Right ventricle myocardium superior (tissue), 1 donor: ENCODE measurements at places on chromosomes 3 and 15. TPM values are rescaled to one million over a fixed set of nuclear protein-coding genes. Genes with fewer than 3 reads are reported as not detected.

- peak; percentile 63 for DNase-seq
These were observed 63.3 kb downstream of the ABTB1 start for GRCh38 chr3:127735767-127736693.

Gene PLA2G4F
- total RNA-seq, result 4.6 TPM

Gene HRG
- total RNA-seq, result not detected

- DNase-seq, result no peak
These were observed 79.3 kb downstream of the ADAMTSL3 start for GRCh38 chr15:83733206-83733605.

GRCh38 chr3:170713653-170714052 lies 127.8 kb upstream of the SLC7A14 start:
- no peak for DNase-seq

Gene DNAJA4
- 79.9 TPM for total RNA-seq

DNA sequence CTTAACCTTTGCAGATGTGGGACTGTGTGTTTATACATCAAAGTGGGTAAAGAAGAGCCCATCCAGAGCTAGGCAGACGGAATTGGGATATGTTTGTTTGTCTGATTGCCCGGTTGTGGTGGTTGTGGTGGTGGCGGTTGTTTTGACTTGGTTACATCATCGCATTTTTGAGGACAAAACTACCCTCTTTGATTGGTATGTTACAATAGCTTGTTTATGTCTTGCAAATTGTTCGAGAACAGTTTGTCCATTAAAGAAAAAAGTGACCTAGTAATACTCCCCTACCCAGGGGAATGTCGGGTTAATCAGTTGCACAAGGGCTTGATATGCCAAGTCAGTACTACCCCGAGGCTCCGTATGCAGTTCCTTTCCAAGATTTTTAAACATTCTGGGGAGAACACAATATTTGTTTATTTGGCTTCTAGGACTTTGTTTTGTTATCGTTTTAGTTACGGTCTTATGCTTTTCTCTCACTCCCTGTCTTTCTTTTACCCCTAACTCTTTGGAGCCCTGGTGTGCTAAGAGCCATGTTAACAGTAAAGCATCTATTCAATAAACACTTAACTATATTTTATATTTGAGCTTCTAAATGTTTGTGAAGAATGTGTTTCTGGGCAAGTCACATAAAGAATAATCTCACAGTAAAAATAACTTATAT lies 315.4 kb downstream of the LPP start:
- no peak for DNase-seq

Gene ZCWPW2
- total RNA-seq, result 2.1 TPM

Gene CDV3
- total RNA-seq, result 145 TPM

GRCh38 chr3:249587-250262 lies 53.2 kb downstream of the CHL1 start:
- DNase-seq, result no peak

GRCh38 chr3:126582311-126582710 lies 23.6 kb upstream of the C3orf22 start:
- DNase-seq, result no peak

Gene CFAP100
- total RNA-seq, result not detected

GRCh38 chr3:16090706-16091105 lies 83.8 kb upstream of the GALNT15 start:
- no peak for DNase-seq

DNA sequence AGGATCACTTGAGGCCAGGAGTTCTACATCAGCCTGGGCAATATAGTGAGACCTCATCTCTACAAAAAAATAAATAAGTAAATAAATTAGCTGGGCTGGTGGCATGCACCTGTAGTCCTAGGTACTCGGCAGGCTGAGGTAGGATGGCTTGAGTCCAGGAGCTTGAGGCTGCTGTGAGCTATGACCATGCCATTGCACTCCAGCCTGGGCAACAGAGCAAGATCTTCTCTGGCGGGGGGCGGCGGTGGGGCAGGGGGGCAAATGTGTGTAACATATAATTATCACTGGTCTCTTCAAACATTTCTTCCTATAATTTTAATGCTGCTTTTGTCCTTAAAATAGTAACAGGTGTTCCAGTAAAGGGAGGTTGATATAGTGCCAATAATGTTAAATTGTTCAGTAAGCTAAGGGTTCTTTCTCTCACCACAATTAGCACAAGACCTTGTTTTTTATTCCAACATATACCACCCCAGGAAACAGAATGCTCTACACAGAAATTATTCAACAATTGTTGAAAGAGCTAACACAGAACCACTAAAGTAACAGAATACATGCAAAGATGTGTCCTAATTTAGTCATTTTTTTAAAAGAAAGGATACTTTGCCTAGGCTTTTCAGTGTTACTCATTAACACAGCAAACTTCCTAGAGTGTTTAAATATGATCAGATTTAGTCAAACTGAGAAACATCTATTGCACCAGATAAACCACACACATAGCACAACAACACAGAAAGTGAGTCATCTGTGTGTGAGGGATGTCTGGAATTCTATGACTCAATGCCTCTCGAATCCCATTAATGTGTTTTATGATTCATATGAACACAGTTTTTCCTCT lies 29.1 kb downstream of the ANKRD28 start:
- DNase-seq, result no peak

- DNase-seq, result no peak
These were observed 110.4 kb downstream of the ADAMTSL3 start for GRCh38 chr15:83764201-83764838.

Gene UCN2
- not detected for total RNA-seq

GRCh38 chr3:127166501-127167065 lies 26.3 kb upstream of the PRR23E start:
- DNase-seq, result no peak

GRCh38 chr15:99098991-99099390 lies 5.9 kb upstream of the SYNM start:
- DNase-seq, result no peak

GRCh38 chr3:129224984-129225393 lies 24.4 kb upstream of the COPG1 start:
- DNase-seq, result peak; percentile 91

GRCh38 chr3:119762876-119763275 lies 19.0 kb upstream of the NR1I2 start:
- no peak for DNase-seq

- DNase-seq, result no peak
These were observed 1.6 kb upstream of the NMD3 start for GRCh38 chr3:161219495-161219894.
